Activated naive CD4-positive, alpha-beta T cell treated with anti-CD3 and anti-CD28 coated beads for 36 hours (primary cell): ENCODE measurements at places on chromosomes 7 and 10. TPM values are rescaled to one million over a fixed set of nuclear protein-coding genes. Genes with fewer than 3 reads are reported as not detected.

The MRLN gene
- total RNA-seq: not detected

The HHEX gene
- total RNA-seq: not detected

DNA sequence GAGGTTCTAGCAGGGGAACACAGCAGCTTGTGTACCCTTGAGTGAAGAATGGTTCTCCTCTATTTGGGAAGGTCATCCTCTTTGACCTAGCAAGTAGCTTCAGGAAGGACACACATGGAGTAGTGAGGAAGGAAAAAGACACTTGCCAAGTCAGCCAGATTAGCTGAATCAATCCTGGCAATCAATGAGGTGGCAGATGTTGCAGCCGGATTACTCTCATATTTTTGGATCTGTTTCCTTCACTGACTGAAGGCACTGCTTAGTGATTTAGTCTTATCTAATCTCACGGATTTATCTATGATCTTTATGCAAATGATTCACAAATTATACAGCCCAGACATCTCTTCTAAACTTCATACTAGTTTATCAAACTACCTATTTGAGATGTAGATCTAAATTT lies 218.8 kb downstream of the GPR158 start:
- H3K36me3 ChIP-seq: peaks cover 3% of the 10 kb centered on the region
- H3K27me3 ChIP-seq: no peaks in the 10 kb centered on the region
- no peaks in the 10 kb centered on the region for H3K4me1 ChIP-seq

GRCh38 chr10:98748298-98748697 lies 301.6 kb upstream of the HPS1 start:
- peaks cover 3% of the 10 kb centered on the region for H3K36me3 ChIP-seq
- no peak overlapping the region for H3K27ac ChIP-seq
- no peak overlapping the region for H3K4me3 ChIP-seq

DNA sequence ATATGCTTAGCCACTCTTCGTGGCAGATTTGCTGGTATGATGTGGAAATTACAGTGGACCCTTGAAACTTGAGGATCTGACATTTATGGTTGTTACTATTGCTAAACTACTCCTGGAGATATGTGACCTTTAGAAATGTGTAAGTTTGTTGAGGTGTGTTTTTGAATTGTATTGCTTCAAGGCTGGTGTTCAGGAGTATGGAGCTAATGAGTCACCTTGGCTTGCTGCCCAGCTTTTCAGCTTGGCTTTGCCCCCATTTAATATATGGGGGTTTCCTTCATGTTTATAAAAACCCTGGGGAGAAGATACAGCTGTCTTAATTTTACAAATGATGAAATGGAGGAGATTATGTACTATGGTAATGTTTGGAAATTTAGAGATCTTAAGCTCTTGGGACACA lies 11.6 kb downstream of the HBP1 start:
- peak overlapping the region; percentile 78 for H3K27ac ChIP-seq
- H3K36me3 ChIP-seq: peaks cover 2% of the 10 kb centered on the region
- peaks cover 52% of the 10 kb centered on the region for H3K4me1 ChIP-seq
- DNase-seq: peak; percentile 91
- peak overlapping the region; percentile 30 for H3K4me3 ChIP-seq

DNA sequence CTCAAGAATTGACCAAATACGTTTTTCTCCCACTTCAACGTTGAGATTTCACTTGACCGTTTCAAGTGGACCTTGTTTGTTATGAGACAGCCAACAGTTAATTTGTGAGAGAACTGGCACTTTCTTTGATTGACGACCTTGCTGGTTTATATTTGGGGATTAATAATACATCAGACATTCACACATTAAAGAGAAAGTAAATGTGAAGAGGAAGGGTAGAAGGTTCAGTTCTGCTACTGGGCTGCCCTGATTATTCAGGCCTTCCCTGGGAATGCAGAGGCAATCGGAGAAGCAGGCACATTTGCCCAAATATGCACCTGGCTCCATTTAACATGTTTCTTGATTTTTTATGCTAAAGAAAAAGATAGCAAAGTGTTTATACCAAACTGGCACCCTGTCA lies 114.1 kb downstream of the POU6F2 start:
- no peaks in the 10 kb centered on the region for H3K27me3 ChIP-seq
- H3K36me3 ChIP-seq: no peaks in the 10 kb centered on the region
- no peak for DNase-seq
- no peak overlapping the region for H3K27ac ChIP-seq

The ABCA13 gene
- not detected for total RNA-seq

GRCh38 chr10:101346177-101346576 lies 7.8 kb upstream of the BTRC start:
- no peaks in the 10 kb centered on the region for H3K4me1 ChIP-seq
- H3K27me3 ChIP-seq: peaks cover 3% of the 10 kb centered on the region
- H3K27ac ChIP-seq: no peak overlapping the region
- H3K4me3 ChIP-seq: no peak overlapping the region
- H3K36me3 ChIP-seq: no peaks in the 10 kb centered on the region

The EBF3 gene
- total RNA-seq: not detected

DNA sequence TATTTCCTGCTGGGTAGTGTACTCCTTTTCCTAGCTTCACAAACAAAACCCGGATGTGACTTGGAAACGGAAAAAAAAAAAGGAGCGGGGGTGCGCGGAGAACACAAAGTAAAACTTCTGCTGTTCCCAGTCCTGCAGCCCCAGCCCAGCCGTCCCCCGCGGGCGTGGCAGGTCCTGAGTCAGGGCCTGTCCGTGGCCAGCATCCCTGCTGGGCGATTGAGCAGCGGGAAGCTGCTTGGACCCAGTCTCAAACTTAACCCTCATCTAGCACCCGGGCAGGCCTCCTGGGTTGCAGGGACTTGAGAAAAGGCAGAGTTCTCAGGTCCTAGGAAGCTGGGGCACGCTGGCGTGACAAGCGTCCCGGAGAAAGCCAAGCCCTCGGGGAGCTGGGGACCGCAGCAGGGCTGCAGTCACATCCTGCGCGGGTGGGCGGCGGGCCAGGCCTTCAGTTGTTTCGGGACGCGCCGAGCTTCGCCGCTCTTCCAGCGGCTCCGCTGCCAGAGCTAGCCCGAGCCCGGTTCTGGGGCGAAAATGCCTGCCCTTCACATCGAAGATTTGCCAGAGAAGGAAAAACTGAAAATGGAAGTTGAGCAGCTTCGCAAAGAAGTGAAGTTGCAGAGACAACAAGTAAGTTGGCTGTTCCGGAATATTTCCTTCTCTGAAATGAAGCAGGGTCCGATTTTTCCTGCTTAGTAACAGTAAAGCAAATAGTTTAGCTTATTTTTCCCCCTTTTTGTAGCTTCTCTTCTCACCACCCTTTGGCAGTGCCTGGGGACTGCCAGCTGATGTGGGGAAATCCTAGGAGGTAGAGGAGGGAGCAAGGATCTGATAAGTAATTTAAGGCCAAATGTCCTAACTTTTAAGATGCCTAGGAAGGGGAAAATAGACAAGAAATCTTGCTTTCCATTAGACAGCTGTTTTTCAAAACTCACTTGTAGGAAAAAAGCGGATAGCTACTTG lies at the start of gene GNG11:
GNG11 (plus strand) TSS at position 129 of the 960 bp plus-strand sequence; CDS start at position 532, 403 bp downstream.
- no peak within 1 kb of the TSS for H3K27ac ChIP-seq
- peaks cover 2% of the 10 kb centered on the region for H3K4me1 ChIP-seq
- peak; percentile 47 for DNase-seq
- H3K27me3 ChIP-seq: peaks cover 40% of the 10 kb centered on the region
- no peaks in the 10 kb centered on the region for H3K36me3 ChIP-seq
- H3K4me3 ChIP-seq: peak within 1 kb of the TSS; percentile 60

GRCh38 chr7:130669085-130669700 lies 645 bp upstream of the COPG2 start:
- peak overlapping the region; percentile 82 for H3K4me3 ChIP-seq
- peak overlapping the region; percentile 24 for H3K27ac ChIP-seq
- peaks cover 14% of the 10 kb centered on the region for H3K4me1 ChIP-seq
- peaks cover 2% of the 10 kb centered on the region for H3K36me3 ChIP-seq
- peaks cover 8% of the 10 kb centered on the region for H3K27me3 ChIP-seq
- no peak for DNase-seq

The SLC26A3 gene
- not detected for total RNA-seq

- no peak for DNase-seq
- H3K27ac ChIP-seq: no peak overlapping the region
Observed at GRCh38 chr10:86303626-86304025, 63.0 kb downstream of the GRID1 start.

DNA sequence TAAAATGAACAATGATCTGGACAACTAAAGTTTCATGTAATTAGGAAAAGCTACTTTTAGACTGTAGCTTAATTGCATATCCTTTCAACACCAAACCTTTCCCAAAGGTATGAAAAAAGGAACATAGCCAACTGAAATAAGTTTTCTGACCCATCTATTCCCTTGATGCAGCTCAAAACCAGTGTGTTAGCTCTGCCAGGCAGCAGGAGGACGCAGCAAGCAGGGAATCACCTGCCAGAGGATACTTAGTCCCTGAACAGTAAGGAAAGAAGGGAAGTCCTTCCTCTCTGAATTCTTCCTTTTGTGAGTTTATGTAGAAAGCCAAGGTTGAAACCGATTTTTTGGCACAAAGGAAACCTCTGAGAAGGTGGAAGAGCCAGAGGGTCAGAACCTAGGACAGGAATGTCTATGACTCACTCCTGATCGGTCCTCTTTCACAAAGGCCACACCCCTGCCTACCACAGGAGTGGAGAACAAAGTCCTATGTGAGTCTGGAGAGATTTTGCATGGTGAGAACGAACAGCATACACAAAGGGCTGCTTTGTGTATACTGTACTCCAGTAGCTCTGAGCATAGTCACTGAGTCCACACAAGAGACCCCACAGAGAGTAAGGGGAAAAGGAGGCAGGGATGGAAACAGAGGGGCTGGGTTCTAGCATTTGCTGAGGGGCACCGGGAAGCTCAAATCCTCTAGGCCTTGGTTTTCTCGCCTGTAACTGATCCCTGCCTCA lies 68.8 kb upstream of the GSDME start:
- H3K36me3 ChIP-seq: peaks cover 34% of the 10 kb centered on the region
- no peak overlapping the region for H3K27ac ChIP-seq
- H3K4me1 ChIP-seq: peaks cover 40% of the 10 kb centered on the region
- H3K4me3 ChIP-seq: no peak overlapping the region

The PRR15 gene
- not detected for total RNA-seq

The PLAC9 gene
- not detected for total RNA-seq

DNA sequence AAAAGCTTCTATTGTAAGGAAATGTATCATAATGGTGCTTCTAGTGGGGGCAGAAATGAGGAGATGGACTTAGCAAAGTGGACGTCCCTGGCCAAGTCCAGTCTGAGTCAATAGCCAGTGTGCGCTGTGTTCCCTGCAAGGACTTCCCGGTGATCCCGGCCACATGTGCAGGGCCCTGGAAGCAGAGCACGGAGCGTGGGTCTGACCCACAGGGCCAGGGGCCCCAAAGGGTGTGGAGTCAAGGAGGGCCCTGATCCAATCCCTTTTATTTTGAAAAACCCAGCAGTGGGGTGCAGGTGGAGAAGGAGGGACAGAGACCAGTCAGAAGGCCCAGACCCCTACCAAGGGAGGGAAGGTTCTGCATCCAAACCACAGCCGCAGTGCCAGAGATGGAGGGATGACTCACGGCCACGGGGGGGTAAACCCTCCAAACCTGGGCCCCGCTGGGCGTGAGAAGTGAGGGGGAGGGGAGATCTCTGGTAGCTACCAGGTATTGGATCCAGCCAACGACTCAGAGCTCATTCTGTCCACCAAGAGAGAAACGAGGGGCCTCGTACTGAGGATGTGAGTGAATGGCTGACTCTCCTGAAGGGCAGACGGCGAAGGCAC lies 57.2 kb upstream of the VIPR2 start:
- no peaks in the 10 kb centered on the region for H3K27me3 ChIP-seq
- no peak overlapping the region for H3K4me3 ChIP-seq
- H3K27ac ChIP-seq: no peak overlapping the region
- H3K36me3 ChIP-seq: no peaks in the 10 kb centered on the region
- H3K4me1 ChIP-seq: peaks cover 14% of the 10 kb centered on the region

DNA sequence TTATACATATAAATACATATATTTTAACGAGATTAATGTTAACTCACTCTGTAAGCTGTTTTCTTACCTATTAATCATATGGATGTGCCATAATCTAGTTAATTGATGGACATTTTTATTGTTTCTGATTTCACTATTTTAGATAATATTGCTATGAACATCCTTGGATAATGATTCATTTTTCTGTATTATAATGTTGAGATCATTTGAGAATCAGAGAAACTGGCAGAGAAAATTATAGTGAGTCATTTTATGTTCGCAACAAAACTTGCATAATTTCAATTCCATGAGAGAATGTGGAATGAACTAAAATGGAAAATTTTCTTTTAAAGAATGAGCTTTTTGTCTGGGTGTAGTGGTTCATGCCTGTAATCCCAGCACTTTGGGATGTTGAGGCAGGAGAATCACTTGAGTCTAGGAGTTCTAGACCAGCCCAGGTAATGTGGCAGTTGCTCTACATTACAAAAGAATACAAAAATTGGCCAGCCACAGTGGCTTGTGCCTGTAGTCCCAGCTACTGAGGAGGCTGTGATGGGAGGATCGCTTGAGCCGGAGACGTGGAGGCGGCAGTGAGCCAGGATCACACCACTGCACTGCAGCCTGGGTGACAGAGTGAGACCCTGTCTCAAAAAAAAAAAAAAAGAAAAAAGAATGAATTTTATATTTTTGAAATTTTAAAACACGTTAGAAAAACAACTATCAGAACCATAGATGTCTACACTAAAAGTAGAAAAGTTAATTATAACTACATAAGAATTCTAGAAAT lies 40.5 kb downstream of the PAPSS2 start:
- no peaks in the 10 kb centered on the region for H3K4me1 ChIP-seq
- no peak overlapping the region for H3K4me3 ChIP-seq
- no peaks in the 10 kb centered on the region for H3K36me3 ChIP-seq
- no peak for DNase-seq
- no peaks in the 10 kb centered on the region for H3K27me3 ChIP-seq

DNA sequence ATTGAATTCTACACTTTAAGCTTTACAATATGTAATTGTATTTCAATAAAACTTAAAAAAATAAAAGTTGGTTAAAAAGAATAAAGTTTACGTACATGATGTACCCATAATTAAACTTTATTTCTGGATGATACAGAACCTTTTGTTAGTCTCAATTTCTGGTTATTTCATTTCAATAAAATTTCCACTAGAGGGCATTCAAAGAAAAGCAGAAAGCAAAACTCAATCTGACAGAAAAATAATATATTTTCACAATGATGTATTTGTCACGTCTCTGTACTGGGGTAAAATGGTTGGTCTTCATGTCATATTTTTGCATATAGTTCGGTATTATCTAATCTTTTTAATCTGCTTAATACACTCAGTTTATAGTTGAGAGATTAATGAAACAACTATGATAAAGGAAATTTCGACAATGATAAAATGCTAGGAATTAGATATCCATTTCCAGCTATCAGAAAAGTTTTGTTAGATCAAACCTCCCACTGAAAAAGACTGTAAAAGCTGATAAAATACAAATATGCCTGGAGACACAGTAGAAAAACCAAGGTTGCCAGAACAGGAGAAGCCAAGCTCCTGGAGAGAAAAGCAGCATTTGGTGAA lies 27.4 kb downstream of the ASZ1 start:
- no peak for DNase-seq
- no peak overlapping the region for H3K4me3 ChIP-seq
- H3K36me3 ChIP-seq: no peaks in the 10 kb centered on the region
- H3K27ac ChIP-seq: no peak overlapping the region

- no peaks in the 10 kb centered on the region for H3K4me1 ChIP-seq
- no peak overlapping the region for H3K27ac ChIP-seq
- DNase-seq: no peak
- no peak overlapping the region for H3K4me3 ChIP-seq
- H3K27me3 ChIP-seq: peaks cover 14% of the 10 kb centered on the region
Observed at GRCh38 chr10:18418541-18419215, 232.7 kb downstream of the NSUN6 start.

GRCh38 chr10:62506371-62506770 lies 132.2 kb downstream of the ZNF365 start:
- no peaks in the 10 kb centered on the region for H3K4me1 ChIP-seq
- no peaks in the 10 kb centered on the region for H3K27me3 ChIP-seq
- H3K36me3 ChIP-seq: no peaks in the 10 kb centered on the region

The SPAG6 gene
- not detected for total RNA-seq

The CRPPA gene
- total RNA-seq: 0.37 TPM

The GOLGA7B gene
- 0.25 TPM for total RNA-seq
